Activated T-cell treated with anti-CD3 and anti-CD28 coated beads, Interleukin-2, amount 50 U/mL, for 72 hours (primary cell): ENCODE measurements at places on chromosomes 1 and 21.

- no peak for DNase-seq
Measured at GRCh38 chr1:41678111-41678878, 193.8 kb upstream of the EDN2 start.

GRCh38 chr1:201711811-201712210 lies 117.1 kb upstream of the IPO9 start:
- no peak for DNase-seq

DNA sequence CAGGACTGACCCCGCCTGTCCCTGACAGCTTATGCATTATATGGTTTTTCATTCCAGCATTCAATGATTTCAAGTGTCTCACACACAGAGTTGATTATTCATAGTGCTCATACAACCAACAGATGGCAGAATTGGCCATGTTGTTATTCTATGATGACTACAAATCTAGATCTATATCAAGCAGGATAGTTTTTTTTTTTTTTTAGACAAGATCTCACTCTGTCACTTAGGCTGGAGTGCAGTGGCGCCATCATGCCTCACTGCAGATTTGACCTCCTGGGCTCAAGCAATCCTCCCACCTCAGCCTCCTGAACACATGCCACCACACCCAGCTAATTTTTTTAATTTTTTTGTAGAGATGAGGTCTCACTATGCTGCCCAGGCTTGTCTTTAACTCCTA lies 40.1 kb upstream of the LRRC8D start:
- DNase-seq = peak; percentile 37

DNA sequence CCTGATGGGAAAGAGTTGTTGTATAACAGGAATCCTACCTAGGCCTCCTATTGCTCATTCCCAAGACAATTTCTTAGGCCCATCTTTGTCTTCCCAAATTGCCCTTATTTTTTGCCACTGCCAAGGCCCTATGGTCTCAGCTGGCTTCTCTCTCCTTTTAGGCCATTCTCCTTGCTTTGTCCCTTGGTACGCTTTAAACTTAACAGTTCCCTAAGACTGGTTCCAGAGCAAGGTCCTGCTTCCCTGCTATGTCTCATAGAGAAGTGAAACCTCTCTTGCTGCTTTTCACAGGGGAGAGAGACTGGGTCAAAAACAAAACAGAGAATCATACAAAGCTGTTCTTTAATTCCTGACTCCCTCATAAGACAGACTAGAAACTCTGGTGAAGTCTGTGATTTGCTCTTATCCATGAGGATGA lies 77.1 kb downstream of the XCL2 start:
- DNase-seq = no peak

- DNase-seq = no peak
Measured at GRCh38 chr1:182703539-182703938, 19.2 kb upstream of the RGS8 start.

DNA sequence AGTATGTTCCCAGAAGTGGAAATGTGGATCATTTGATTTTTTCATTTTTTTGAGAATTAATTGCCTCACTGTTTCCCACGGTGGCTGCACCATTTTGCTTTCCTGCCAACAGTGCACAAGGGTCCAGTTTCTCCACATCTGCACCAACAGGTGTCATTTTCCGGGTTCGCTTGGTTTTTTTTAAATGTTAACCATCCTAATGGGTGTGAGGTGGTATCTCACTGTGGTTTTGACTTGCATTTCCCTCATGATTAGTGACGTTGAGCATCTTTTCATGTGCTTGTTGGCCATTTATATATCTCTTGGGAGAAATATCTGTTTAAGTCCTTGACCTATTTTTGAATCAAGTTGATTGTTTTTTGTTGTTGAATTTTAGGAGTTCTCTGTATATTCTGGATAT lies 3.0 kb downstream of the COL6A2 start:
- DNase-seq = no peak

- no peak for DNase-seq
Measured at GRCh38 chr1:155932487-155932886, 1.7 kb downstream of the KHDC4 start.

- no peak for DNase-seq
Measured at GRCh38 chr1:182527680-182528079, 61.4 kb downstream of the RNASEL start.

DNA sequence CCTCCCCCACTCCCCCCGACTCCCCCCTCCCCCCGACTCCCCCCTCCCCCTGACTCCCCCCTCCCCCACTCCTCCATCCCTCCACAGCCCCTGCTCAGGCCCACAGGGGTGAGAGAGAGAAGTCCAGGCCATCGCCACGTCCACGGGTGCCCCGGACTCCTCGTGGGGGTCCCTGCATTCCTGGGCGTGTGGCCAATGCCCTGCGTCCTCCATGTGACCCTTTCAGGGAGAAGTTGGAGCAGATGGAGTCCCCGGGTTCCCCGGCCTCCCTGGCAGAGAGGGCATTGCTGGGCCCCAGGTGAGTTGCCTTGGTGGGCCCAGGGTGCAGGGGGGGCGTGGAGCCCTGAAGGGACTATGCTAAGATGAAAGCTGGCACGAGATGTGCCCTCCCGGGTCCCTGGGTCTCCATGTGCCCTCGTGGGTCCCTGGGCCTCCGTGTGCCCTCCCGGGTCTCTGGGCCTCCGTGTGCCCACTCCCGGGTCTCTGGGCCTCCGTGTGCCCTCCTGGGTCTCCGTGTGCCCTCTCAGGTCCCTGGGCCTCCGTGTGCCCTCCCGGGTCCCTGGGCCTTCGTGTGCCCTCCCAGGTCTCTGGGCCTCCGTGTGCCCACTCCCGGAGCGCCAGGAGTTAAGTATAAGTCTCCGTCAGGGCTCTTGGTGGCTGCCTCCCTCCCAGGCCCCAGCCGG lies 52.0 kb downstream of the SLC19A1 start:
- DNase-seq = no peak

DNA sequence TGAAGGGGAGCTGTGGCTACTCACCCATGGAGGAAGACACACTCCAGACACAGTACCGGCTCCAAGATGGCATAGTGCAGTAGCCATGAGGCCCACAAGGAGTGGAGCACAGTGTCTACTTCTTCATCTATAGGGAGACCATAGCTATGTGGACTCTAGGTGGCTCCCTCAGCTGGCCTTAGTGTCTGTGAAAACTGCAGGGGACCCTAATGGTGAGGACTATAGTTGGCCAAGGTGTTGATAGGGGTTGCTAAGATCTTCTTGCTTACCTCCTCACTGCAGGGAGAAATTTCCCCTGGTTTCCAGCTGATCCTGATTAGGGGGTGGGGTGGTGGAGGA lies 58.9 kb downstream of the DIPK1A start:
- no peak for DNase-seq

- DNase-seq = no peak
Measured at GRCh38 chr21:26587736-26588201, 14.7 kb upstream of the CYYR1 start.

- DNase-seq = no peak
Measured at GRCh38 chr1:210373628-210373877, 44.9 kb downstream of the HHAT start.

DNA sequence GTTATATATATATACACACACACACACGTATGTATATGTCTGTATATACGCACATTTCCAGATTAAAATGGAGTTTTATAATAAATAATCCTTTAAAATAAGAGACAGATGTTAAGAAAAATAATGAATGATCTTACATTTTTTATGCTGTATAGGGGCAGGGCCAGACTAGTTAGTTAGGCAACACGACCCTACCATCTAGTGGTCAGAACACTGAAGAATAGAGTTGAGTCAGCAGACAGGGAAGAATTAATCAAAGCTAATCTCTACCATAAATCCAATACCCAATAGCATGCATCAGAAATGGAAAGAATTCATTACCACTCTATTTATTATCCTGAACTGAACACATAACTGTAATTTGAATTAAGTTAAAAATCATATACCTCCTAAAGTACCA lies 156.7 kb downstream of the BRINP3 start:
- no peak for DNase-seq
